ENCODE measurements at places on chromosomes 16 and 17.

DNA sequence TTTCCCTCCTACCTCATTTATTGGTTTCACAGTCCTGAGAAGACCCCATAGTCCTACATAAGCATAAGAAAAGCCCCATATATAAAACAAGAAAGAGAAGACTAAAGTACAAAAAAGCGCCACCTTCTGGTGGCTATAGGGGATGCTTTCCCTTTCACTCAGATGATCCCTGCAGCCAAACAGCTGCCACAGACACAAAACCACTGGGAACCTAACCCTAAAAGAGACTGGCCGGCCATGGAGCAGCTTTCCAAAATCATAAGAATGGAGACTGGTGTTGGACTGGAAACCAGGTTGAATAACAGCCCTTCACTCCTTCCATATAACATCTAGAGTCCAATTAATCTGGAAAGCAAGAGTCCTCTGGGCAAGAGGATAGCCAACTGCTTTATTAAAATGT, 11.4 kb downstream of the DYNC1LI2 start:
- no peak for DNase-seq
- no peaks in the 10 kb centered on the region for H3K4me1 ChIP-seq
- no peaks in the 10 kb centered on the region for H3K27me3 ChIP-seq
- no peak overlapping the region for H3K27ac ChIP-seq

DNA sequence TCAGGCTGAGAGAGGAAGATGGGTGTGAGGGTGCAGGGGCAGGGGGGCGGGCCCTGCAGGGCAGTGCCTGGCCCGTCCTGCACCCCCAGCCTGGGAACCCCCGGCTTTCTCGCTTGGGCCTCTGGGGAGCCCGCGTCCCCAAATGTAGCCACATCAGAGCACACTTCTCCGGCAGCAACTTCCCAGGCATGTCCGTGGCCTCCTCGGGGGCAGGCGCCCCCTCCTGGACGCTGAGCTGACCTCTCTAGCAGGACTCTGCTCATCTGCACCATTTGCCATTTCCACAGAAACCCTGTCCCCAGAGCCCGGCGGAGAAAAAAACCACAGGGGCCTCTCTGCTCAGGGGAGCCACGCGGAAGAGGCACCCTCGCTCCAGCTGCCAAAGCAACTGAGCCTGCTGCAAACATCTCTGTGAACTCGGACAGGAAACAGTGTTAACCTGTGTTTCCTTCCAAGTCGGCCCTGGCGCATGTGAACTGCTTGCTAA, 63.4 kb downstream of the KLHDC4 start:
- H3K27me3 ChIP-seq = no peaks in the 10 kb centered on the region
- H3K36me3 ChIP-seq = peaks cover 4% of the 10 kb centered on the region
- peak overlapping the region; percentile 45 for H3K27ac ChIP-seq
- H3K4me3 ChIP-seq = peak overlapping the region; percentile 58

DNA sequence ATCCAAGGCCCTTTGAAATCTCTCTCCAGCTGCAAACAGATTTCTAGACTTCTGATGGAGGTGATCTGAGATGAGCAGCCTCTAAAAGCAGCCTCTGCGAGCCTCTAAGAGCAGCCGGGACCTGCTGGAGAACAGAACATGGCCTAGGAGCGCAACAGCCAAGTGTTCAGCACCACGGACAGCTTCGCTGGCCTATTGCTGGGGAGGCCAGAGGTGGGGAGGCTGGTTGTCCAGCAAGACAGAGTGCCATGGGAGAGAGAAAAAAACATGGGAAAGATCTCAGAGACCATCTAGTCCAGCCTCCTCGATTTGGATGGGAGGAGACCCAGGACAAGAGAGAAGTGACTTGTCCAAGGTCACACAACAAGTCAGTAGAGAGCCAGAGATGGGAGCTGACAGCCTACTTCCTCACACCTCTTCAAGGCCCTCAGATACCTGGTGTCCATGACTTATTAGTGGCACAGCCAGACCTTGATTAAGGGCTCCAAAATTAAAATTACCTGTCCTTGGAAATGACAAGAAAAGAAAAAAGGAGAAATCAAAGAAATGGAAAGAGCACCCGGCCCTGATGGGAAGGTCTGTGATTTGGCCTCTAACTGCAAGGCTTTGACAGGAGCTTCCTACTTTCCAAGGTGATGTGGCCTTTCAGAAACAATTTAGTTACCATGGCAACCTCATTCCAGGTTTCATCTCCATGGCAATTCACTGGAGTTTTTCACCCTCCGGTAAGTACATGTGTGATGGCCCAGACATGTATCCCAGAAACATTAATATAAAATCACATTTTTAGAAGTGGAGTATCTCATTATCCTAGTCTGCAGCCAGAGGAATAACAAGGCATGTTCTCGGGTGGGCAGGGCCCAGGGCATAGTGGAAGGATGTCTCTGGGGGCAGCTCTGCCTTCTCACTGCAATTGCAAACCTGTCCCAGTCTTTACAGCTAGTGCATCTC, 14.5 kb downstream of the RPRML start:
- H3K4me1 ChIP-seq = no peaks in the 10 kb centered on the region
- H3K27me3 ChIP-seq = no peaks in the 10 kb centered on the region
- H3K4me3 ChIP-seq = no peak overlapping the region
- DNase-seq = no peak
- no peak overlapping the region for H3K27ac ChIP-seq

DNA sequence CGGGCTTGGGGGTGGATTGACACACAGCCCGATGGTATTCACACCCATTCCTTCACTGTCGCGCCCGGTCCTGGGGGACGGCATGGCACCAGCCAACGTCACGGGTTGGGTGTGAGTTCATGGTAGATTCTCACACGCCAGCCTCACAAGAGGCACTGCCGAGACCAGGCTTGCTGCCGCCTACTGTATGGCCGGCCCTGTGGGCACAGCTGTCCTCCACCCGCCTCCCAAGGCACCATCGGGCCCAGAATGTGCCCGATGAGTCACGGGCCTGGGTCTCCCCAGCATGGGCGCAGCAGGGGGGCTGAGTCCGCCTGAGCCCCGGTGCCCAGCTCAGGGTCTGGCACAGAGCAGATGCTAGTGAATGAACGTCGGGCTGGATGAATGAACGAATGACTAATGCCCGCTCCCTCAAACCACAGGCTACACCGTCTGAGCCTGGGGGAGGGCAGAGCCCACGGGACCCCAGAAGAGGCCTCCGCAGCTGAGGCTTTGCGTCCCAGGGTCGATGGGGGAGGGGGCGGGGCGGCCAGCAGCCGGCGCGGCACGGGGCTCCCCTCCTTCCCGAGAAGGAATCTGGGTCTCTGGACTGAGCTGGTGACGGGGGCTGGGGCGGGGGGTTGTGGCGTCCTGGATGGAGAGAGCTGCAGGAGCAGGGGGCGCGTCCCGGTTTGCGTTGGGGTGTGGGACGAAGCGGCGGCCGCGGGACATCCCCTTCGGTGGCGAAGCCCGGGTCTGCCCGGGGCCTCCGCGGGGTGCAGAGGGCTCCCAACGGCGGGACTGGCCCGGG, 829 bp downstream of the PITPNM3 start:
- H3K27me3 ChIP-seq = peaks cover 14% of the 10 kb centered on the region
- H3K4me3 ChIP-seq = no peak overlapping the region
- H3K4me1 ChIP-seq = peaks cover 7% of the 10 kb centered on the region
- no peak overlapping the region for H3K27ac ChIP-seq

DNA sequence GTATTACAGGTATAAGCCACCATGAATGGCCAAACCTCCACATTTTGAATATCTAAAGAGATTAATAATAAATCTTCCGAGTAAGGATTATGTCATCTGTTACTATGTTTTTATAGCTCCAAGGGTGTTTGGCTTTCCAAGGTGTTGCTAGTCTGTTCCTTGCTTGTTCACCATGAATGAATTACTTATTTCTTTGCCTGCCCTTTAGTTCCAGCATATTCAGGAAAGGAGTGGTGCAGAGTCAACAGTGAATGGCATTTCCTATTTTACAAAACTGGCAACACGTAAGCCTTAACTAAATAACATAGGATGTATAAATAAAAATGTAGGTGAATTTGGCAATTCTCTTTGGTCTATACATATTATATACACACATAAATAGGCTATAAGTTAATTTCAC, 70.3 kb downstream of the MYO1D start:
- DNase-seq = no peak
- no peak overlapping the region for H3K4me3 ChIP-seq

GRCh38 chr16:61150351-61150750, 885.9 kb downstream of the CDH8 start:
- no peak overlapping the region for H3K4me3 ChIP-seq
- H3K4me1 ChIP-seq = no peaks in the 10 kb centered on the region
- DNase-seq = no peak

GRCh38 chr17:38702166-38702915, 2.7 kb upstream of the MLLT6 start:
- H3K36me3 ChIP-seq = no peaks in the 10 kb centered on the region
- peaks cover 61% of the 10 kb centered on the region for H3K4me1 ChIP-seq
- DNase-seq = peak; percentile 76
- peak overlapping the region; percentile 91 for H3K4me3 ChIP-seq
- no peaks in the 10 kb centered on the region for H3K27me3 ChIP-seq

GRCh38 chr17:16974569-16975276, 2.8 kb upstream of the TNFRSF13B start:
- peaks cover 21% of the 10 kb centered on the region for H3K4me1 ChIP-seq
- no peaks in the 10 kb centered on the region for H3K36me3 ChIP-seq
- no peaks in the 10 kb centered on the region for H3K27me3 ChIP-seq
- H3K27ac ChIP-seq = no peak overlapping the region
- no peak overlapping the region for H3K4me3 ChIP-seq
- DNase-seq = no peak

DNA sequence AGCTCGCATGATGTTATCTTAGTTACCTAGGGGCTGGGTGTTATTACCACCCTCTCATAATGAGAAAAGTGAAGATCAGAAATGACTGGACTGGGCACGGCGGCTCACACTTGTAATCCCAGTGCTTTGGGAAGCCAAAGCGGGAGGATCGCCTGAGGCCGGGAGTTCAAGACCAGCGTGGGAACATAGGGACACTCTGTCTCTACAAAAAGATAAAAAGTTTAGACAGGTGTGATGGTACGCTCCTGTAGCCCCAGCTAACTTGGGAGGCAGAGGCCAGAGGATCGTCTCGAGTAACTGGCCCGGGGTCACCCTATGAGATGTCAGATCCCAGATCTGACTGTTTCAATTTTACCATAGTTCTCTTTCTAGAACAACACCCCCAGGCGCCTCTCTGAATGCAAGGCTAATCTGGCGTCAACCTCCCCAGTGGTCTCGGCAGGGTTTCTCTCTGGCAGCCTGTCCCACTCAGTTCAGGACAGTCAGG, 1.9 kb upstream of the CCDC102A start:
- H3K4me3 ChIP-seq = peak overlapping the region; percentile 76
- H3K27ac ChIP-seq = peak overlapping the region; percentile 93
- DNase-seq = no peak
- no peaks in the 10 kb centered on the region for H3K36me3 ChIP-seq
- H3K27me3 ChIP-seq = no peaks in the 10 kb centered on the region

DNA sequence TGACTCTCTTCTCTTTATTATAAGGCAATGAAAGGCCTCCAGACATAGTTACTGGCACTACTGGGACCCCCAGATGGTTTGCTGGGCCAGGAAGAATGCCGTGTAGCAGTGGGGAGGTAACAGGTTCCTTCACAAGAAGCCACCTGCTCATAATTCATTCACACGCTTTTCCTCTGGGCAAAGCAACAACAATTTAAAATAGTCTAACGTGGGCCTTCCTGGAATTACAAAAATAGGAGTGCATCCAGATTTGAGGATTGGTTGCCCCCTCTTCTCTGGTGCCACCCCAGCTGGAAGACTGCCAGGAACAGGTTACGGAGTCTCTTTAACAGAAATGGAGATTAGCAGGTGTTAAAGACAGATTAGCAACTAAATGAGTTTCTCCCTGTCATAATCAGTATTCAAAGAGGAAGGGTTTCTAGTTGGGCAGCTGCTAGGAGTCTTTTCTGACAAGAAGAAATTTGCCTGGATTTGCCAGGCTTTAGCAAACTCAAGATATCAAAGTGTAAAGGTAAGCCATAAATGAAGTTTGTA, 409.6 kb downstream of the NPIPA8 start:
- H3K27me3 ChIP-seq = no peaks in the 10 kb centered on the region
- H3K4me3 ChIP-seq = no peak overlapping the region
- no peaks in the 10 kb centered on the region for H3K4me1 ChIP-seq
- H3K27ac ChIP-seq = no peak overlapping the region
- no peak for DNase-seq

- H3K4me1 ChIP-seq = no peaks in the 10 kb centered on the region
- no peaks in the 10 kb centered on the region for H3K36me3 ChIP-seq
- no peak overlapping the region for H3K4me3 ChIP-seq
Observed at GRCh38 chr16:78761427-78761826, 662.0 kb downstream of the WWOX start.

GRCh38 chr16:66414891-66415290, 12.2 kb upstream of the BEAN1 start:
- no peak overlapping the region for H3K27ac ChIP-seq
- DNase-seq = no peak
- no peak overlapping the region for H3K4me3 ChIP-seq
- peaks cover 11% of the 10 kb centered on the region for H3K36me3 ChIP-seq
- H3K4me1 ChIP-seq = peaks cover 3% of the 10 kb centered on the region

DNA sequence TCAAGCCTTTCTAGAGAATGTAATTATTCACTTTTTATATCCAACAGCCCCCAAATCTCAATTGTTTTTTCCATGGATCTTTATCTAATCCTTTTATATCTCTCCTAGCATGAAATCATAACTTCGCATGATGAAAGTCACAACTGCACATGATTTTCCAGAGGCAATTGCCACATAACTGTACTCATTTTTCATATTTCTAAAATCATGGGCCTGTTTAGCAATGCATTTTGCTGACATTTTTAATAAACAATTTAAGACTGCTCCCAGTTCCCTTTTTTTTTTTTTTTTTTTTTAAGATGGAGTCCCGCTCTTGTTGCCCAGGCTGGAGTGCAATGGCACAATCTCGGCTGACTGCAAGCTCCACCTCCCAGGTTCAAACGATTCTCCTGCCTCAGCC, 83.5 kb downstream of the VMP1 start:
- no peaks in the 10 kb centered on the region for H3K27me3 ChIP-seq
- no peaks in the 10 kb centered on the region for H3K36me3 ChIP-seq
- H3K4me1 ChIP-seq = peaks cover 35% of the 10 kb centered on the region
- H3K4me3 ChIP-seq = no peak overlapping the region

GRCh38 chr17:78434455-78435329, 56.2 kb downstream of the PGS1 start:
- no peak for DNase-seq
- no peak overlapping the region for H3K4me3 ChIP-seq
- no peaks in the 10 kb centered on the region for H3K27me3 ChIP-seq
- no peak overlapping the region for H3K27ac ChIP-seq

- no peak for DNase-seq
- H3K36me3 ChIP-seq = no peaks in the 10 kb centered on the region
- no peaks in the 10 kb centered on the region for H3K27me3 ChIP-seq
- no peak overlapping the region for H3K4me3 ChIP-seq
- H3K4me1 ChIP-seq = no peaks in the 10 kb centered on the region
Observed at GRCh38 chr17:32720671-32721070, 156.3 kb downstream of the MYO1D start.

DNA sequence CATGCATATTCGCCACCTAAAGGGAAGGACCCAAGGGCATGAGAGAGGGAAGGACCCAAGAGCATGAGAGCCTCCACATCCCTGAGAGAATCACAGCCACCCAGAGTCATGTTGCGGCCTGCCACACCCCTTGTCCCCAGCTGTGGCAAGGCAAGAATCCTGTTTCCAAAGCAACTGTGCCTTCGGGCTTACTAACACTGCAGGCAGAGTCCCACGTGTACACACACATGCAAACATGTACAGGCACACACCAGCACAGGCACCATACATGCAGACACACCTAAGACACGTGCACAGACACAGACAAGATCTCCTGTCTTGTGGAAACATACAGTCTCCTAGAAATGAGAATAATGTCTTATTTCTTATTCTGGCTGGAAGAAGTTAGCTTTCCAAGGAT, 92.4 kb upstream of the CDYL2 start:
- H3K4me1 ChIP-seq = no peaks in the 10 kb centered on the region
- peaks cover 2% of the 10 kb centered on the region for H3K27me3 ChIP-seq
- no peaks in the 10 kb centered on the region for H3K36me3 ChIP-seq
- no peak for DNase-seq
- H3K4me3 ChIP-seq = no peak overlapping the region
